ENCODE measurements at places on chromosomes 11 and 22.

- DNase-seq, result no peak
These were observed 48.2 kb upstream of the CEP295 start for GRCh38 chr11:93613231-93613831.

DNA sequence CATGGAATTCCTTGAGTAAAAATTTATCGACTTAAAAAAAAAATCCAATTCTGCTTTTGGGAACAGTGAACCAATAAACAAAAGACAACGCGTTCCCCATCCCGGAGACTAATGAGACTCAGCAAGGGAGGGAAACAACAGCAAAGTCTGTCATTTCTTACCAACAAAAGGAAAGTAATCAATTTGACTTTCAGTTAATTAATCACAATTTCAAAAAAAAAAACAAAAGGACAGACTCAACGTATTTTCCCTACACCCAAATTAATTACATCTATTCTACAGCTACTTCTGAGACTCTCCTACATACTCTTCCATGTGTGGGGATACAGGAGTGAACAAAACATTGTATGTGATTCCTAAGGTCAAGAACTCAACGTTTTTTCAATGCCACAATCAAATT lies 1.9 kb downstream of the RDX start:
- no peak for DNase-seq

DNA sequence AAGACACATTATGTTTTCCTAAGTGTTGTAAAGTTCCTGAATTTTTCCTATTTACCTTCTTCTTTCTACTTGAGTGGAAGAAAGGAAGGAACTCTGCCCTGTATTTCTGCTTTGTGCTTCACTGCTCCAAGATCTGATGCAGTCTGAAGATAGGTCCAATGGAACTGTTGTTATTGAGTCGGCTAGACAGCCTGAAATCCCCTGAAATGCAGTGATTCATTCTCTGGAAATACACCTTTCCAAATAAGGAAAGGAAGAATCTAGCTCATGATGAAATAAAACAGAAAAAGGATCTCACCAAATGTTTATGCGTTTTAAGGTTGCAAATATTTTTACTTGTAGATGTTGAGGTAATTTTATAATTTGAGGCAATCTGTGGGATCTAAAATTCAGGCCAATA lies 322.8 kb downstream of the GUCY1A2 start:
- DNase-seq, result no peak

GRCh38 chr11:64774144-64774543 lies 4.2 kb downstream of the SF1 start:
- no peak for DNase-seq

DNA sequence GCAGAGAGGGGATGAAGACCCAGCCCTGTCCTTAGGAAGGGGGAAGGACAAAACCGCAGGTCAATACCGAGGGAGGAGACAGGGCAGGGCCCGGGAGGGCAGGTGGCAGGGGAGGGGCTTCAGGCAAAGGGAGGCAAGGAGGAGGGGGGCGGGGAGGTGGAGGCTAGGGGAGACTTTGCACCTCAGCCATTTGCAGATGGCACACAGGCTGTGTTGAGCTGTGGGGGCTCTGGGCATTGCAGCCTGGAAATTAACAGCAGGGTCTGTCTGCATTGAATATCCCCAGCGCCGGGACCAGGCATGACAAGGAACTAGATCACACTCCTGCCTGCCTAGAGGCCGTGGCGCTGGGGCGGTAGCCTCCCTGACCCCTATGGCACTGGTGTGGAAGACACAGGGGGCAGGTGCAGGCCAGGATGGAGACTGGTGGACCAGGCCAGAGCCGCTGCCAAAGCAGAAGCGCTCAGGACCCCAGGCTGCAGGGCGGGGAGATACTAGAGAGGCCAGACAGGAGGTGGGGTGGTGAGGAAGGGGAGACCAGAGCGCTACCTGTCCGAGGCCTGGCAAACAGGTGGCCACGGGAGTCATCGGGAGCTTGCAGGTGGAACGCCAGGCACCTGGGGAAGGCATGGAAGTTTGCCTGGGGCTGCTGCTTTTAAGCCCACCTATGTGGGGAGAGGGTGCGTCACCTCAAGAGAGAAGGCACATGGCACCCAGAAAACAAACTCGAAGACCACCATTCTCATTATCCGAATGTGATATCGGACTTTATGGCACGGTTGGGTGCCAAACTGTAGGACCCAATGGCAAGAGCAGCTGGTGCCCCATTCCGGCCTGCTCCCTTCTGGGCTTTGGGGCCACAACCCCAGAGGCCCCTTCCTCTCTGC lies 11.5 kb downstream of the CBX6 start:
- no peak for DNase-seq

DNA sequence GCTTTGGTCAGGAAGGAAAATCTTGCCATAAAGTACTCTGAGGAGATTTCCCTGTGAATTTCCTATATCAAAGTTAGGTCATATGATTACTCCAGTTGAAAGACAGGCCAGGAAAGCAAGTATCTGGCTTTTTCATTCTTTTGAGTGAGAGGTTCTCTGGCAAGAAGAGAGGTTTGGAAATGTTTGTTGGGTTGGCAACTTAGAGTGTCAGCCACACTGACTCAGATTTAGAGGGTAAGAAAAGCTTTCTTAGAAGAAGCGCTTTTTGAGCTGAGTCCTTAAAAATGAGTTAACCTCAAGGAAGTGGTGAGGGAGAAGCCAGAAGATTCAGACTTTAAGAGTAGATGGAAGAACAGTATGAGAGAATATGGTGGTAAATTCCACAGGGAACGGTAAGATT lies 86.1 kb upstream of the BDNF start:
- DNase-seq, result no peak

GRCh38 chr11:17633279-17633986 lies 85.9 kb upstream of the MYOD1 start:
- DNase-seq, result no peak

- DNase-seq, result peak; percentile 56
These were observed 21.3 kb upstream of the PIK3IP1 start for GRCh38 chr22:31313366-31314147.

- no peak for DNase-seq
These were observed 308.7 kb downstream of the DDX10 start for GRCh38 chr11:108973402-108974162.

DNA sequence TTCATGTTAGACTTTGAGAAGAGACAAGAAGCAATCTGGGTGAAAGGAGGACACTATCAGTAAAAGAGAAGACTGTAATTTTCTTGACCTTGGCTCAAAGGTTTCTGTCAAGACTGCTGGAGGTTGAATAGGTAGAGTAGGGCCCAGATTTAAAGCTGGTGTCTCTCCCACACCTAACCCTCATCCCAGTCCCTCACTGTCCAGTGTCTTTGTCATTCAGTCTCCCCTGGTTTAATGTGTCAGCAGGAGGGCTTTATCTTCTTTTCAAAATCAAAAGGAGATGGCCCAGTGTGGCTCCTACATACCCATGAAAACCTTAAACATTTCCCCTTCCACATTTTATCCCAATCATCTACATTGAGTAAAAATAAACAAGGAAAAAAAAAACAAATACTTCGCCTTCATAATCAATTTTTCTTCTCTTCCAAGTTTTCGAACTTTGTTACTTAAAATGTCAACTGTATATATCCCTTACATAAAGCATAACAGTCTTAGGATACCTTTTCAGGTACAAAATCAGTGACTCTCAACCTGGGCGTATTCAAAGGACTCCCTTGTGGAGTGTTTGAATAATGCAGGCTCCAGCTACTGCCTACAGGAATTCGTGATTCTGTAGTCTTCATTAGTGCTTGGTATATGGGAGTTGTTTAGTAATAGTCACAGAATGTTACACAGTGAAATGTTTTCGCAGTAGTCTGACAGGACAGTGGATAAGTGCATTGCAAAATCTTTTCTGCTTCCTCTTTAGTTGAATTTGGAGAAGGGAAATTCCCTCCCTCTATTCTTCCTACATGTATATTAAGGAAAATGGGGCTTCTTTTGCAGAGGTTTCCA lies 87.2 kb downstream of the FAT3 start:
- no peak for DNase-seq

- DNase-seq, result peak; percentile 17
These were observed 829.6 kb downstream of the KCNA4 start for GRCh38 chr11:29187215-29187614.

GRCh38 chr22:37862570-37863325 lies 13.5 kb downstream of the EIF3L start:
- no peak for DNase-seq

- no peak for DNase-seq
These were observed 345.0 kb downstream of the CADM1 start for GRCh38 chr11:115159207-115159606.

GRCh38 chr11:30666817-30667216 lies 80.7 kb upstream of the MPPED2 start:
- no peak for DNase-seq

DNA sequence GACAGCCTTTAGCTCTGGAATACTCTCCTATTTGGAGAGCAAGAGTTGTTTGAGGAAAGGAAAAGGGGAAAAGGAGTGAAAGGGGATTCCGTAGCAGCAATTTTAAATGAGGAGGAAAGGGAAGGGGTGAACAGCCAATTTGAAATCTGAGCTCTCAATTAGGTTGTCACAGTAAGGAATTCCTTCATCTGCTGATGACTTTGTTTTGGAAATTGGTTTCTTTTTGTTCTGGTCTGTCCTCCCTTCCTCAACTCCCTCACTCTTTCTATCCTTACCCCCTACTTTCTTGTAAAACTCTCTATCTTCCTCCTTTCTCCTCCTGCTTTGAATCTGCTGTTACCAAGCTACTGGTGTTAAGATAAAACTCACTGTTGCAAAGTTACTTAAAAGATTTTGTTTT lies 1155.6 kb downstream of the DLG2 start:
- no peak for DNase-seq

DNA sequence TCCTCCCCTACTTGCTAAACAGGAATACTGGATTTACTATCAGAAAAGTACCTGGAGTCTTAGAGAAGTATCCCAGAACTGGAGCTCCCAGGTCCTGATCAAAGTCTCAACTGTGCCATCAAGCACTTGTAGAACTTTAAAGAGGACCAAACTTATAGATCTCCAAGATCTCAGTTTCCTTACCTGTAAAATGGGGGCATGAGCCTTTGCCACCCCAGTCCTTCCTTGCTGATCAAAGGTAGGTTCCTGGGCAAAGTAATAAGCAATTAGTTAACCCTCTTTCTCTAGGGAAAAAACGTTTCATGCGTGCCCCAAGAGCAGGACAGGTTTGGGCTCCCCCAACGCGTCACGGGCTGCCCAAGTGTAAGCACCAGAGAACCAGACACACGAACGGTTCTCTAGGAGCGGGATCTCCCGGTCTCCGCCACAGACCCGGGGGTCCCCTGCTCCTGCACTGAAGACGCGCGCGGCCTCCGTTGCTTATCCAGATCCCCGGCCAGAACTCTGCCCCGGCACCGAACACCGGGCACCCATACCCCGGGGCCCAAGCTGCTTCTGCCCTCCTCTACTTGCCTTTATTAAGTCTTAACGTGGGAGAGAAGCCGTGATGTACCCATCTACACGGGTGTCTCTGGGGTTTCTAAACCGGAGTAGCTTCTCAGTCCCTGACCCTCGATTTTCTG lies 505 bp downstream of the ZNF214 start:
- no peak for DNase-seq

- no peak for DNase-seq
These were observed 631 bp upstream of the C22orf39 start for GRCh38 chr22:19448076-19448607.

DNA sequence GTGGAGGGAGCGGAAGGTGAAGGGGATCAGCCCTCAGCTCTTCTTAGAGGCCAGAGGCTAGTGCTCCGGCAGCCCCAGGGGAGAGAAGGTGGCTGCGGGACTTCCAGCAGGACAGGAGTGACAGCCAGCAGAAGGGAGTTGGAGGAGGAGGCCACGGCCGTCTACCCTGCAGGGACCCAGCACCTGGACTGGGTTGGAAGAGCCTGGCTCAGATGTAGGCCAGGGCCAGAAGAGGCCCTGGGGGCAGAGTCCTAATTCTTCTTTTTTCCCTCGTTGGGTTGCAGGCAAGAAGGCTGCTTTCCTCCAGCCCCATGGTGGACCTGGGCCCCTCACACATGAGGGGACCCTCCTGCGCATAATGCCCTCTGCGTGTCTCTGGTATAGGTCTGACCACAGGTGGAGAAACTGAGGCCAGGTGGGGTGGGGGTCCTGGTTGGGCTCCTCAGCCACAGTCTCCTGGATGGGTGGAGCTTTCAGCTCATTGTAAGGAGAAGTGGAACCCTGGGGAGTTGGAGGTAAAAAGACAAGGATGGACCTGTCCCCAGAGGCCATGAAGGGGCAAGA lies 2.3 kb upstream of the MCAM start:
- DNase-seq, result no peak

DNA sequence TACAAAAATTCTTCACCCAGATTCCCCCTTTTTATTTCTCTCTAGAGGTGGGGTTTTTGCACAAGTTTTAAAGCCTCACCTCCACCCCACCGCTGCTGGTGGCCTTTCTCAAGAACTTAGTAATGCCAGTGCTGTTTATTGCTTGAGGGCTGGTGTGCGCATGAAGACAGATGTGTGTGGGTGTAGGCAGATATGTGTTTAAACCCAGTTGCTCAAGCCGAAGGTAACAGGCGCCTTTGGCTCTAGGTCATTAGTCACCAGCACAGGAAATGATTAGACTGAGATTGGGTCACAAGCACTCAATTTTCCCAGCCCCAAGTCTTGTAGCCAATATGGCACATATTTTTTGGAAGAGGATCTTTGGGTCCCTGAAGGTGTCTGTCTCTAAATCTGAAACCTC lies 2.7 kb upstream of the CLMP start:
- DNase-seq, result no peak

- DNase-seq, result no peak
These were observed 3.9 kb upstream of the TEF start for GRCh38 chr22:41377846-41378245.

DNA sequence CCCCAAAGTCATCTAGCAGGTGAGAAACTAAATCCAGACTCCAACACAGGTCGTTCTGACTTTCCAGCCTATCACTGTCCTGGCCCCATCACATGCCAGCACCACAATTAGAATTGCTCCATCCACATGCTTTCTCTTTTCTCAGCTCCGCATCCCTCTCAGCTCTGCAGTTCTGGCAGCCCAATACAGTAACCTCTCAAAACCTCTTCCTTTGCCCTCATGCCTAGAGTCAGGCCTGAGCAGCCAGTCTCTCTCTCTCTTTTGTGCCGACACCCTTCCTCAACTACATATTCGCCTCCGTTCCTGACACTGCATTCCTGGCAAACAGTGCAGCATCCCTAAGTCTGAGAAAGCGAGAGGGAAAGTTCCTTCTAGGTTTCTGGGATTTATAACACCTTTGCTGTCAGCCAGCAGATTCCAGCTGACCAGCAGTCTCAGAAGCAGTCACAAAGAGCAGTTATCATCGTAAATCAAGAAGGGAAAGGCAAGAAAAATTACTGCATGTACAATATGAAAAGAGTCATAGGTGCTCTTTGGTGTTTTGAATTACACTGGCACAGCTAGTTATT lies 258.0 kb downstream of the FAT3 start:
- no peak for DNase-seq
